Astrocyte of the hippocampus (primary cell): ENCODE measurements at places on chromosomes 11 and 22.
A peak's percentile ranks its signal among the peaks of the same experiment; 100 is the strongest.

GRCh38 chr11:119652907-119653659, 75.9 kb downstream of the NECTIN1 start:
- no peak for DNase-seq

DNA sequence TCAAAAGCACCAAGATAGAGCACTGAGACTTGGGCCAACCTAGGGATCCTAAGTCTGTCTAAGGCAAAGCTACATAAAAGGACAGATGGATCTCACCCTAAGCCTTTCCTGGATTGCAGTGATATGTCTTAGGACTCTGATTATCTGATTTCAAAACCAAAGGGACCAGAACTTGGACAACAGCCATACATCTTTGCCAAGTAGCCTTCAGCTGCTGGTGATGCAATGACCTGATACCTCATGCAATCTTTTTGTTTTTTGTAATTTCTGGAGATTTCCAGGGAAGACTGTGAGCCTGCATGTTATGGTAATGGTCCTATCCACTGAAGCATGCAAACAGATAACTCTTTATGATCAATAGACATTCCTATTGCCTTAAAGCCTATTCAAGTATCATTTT, 230.4 kb upstream of the MTNR1B start:
- peak; percentile 52 for DNase-seq

DNA sequence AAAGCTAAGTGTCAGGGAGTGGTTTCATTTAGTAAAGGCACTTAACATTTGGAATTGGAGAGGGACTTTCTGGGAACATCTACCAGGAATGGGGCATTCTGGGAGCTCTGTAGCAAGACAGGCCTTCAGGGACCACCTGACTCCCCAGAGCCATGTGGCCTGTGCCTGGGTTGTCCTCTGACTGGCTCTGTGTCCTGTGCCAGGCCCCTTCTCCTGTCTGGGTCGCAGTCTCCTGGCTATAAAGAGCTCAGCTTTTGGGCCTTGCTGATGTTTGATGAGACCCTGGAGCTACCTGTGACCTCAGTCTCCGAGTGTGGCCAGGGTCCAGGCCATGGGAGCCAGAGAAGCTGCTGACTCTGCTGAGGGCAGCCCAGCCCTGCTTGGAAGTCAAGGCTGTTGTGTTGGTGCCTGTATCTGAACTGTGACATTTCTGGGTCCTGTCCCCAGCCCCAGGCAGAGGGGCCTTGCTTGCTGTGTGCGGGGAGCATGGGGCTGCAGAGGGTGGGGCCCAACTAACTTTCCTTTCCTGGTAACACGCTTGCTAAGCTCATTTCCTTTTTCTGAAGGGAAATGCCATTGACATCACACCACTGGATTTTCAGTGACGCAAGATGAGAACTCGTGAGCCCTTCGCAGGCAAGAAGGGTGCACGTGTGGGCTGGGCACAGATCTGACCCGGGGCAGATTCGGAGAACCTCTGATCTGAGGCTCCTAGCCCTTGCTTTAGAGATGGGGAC, 41.3 kb downstream of the LRRC32 start:
- no peak for DNase-seq

DNA sequence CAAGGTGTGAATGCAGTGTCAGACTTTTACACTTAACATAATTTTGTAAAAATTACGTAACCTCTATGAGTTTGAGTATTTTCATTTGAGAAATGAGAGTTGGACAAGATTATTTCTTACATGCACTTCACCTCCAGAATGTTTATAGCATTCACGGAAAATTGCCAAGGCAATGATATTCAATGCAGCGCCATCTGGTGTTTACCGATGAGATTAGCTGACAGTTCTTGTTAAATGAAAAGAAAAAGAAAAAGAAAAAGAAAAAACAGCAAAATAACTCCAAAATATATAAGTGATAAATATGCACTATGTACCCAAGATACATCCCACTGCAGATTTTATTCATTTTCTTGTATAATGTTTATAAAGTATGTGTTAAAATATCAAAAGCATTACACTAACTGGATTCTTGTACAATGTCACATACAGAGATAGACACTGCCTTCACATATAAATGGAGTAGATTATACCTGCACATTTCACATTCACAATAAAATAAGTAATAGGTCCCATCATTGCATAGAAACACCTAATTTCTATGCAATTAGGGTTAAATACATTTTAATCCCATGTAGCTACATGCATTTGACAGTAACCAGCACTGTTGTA, 976.3 kb upstream of the FAT3 start:
- peak; percentile 53 for DNase-seq

- DNase-seq, result no peak
Measured at GRCh38 chr11:22666325-22666687, at the start of gene GAS2. Gene GAS2, plus strand, starts transcription at chr11:22666611. Its CDS starts 8,259 bp downstream, at chr11:22674870.

GRCh38 chr11:17014321-17014832, at the start of gene PLEKHA7:
Gene PLEKHA7, minus strand, starts transcription at chr11:17014414. Its CDS starts 13 bp downstream, at chr11:17014401.
- peak; percentile 55 for DNase-seq

GRCh38 chr11:121766991-121767390, 314.2 kb upstream of the SORL1-AS1 start:
- DNase-seq, result no peak

- no peak for DNase-seq
Measured at GRCh38 chr22:47627556-47628253, 865.3 kb downstream of the TBC1D22A start.
